ENCODE measurements at places on chromosomes 2 and 18. TPM values are rescaled to one million over a fixed set of nuclear protein-coding genes. Genes with fewer than 3 reads are reported as not detected.
A peak's percentile ranks its signal among the peaks of the same experiment; 100 is the strongest.

Gene MALT1
- 14.5 TPM for total RNA-seq

Gene SLC25A12
- total RNA-seq, result 31.1 TPM

Gene MYOM1
- 0.69 TPM for total RNA-seq

Gene ATP6V1B1
- total RNA-seq, result 11.9 TPM

Gene OSBPL6
- total RNA-seq, result 0.60 TPM

Gene BUB1
- 0.33 TPM for total RNA-seq

Gene ANKRD29
- 17.6 TPM for total RNA-seq

Gene CHRNG
- total RNA-seq, result not detected

Gene DES
- total RNA-seq, result 211 TPM

Gene ASNSD1
- 54.1 TPM for total RNA-seq

Gene RASGRP3
- 3.5 TPM for total RNA-seq

Gene SULT1C2
- 0.03 TPM for total RNA-seq

Gene SP5
- 0.30 TPM for total RNA-seq

Gene FAM98A
- 10.1 TPM for total RNA-seq

Gene MREG
- total RNA-seq, result 3.5 TPM

Gene ZAP70
- 2.0 TPM for total RNA-seq

- no peak for DNase-seq
Observed at GRCh38 chr18:6666012-6666685, 63.4 kb upstream of the ARHGAP28 start.

DNA sequence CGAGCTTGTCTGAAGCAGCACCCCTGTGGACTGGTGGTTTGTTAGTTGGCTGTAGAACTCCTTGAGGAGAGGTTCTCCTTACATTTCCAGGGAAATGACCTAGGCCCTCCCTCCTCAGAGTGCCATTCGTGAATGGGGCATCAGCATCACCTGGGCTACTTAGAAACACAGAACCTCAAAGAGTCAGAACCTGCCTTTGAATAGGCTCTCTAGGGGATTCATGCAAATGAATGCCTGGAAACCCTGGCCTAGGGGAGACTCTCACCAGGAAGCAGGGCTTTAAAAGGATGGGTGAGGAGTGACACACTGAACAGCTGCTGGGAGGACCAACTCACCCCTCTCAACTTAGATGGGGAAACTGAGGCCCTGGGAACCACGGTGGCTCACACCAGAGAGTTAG lies 2.1 kb upstream of the MOCOS start:
- no peak for DNase-seq

GRCh38 chr18:42707080-42707479 lies 408.4 kb downstream of the RIT2 start:
- DNase-seq, result no peak

GRCh38 chr2:106197878-106198277 lies 3.8 kb upstream of the UXS1 start:
- DNase-seq, result no peak

GRCh38 chr2:54569745-54570301 lies 113.7 kb downstream of the SPTBN1 start:
- DNase-seq, result no peak

DNA sequence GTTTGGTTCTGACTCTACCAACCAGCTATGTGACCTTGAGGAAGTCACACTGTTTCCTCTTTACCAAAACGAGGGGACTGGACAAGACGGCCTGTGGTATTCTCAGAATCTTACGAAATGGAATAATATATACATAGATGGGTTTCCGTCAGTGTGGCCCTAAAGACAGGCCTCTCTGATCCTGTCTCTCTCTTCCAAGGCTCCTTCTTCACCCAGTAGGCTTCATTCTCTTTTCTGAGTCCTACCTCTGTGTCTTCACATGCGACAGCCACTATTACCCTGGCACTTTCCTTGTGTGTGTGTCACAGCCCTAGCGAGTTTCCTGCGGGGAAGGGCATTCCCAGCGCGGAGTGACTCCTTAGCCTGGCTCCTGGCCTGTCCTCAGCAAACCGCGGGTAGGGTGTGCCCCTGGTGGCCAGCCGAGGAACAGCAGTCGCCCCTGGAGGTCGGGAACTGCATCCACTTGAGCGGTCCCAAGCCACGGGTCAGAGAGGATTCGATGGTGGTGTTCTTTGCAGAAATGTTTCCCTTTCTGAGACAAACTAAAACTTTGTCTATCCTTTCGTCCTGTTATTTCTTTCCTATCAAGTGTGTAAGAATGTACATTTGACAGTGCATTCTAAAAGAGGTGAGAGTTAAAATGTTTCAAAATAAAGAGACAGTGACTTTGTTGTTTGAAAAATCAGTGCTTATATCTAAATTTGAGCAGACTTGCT lies 63.3 kb downstream of the RAB31 start:
- peak; percentile 82 for DNase-seq

DNA sequence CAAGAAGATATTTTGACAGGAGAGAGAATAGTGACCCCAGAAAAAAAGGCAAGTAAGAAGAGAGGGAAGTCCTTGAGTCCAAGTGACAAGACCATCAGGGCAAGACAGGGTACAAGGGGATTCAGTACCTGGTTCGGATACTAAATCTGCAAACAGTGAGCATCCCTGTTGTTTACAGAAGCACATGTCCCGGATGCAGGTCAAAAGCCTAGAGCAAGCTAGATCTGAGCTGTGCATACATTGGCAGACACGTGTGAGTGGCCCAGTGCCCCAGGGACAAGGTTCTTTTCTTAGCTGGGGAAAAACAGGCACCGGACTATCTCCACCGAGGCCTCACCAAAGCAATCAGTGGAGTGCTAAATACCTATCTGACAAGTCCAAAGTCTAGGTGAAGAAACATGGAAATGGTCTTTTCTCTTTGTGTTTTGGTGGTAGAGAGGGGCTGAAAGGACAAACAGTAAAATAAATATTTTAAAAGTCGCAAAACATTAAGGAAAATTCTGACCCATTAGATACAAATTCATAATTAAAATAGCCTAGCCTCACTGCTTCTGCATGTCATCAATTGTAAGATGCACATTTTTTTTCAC lies 165.2 kb downstream of the SUCLG1 start:
- no peak for DNase-seq

DNA sequence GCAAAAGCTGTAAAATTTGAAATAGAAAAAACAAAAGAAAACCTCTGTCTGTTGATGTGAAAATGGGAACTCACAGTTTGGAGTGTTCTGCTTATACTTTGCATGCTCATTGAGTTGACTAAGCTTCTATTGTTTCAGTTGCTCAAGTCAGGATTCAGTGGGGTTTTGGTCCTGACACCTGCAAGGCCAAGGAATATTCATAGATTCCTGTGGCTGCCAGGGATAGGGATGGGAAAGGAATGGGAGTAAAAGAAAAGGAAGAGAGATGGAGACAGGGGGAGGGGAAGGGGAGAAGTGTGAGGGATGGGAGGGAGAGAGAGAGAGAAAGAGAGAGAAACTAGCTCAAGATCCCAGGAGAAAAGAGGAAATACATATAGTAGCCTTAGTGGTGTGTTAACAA lies 1.3 kb downstream of the CPS1 start:
- DNase-seq, result no peak

GRCh38 chr18:58447402-58448095 lies 181.3 kb downstream of the ALPK2 start:
- no peak for DNase-seq

DNA sequence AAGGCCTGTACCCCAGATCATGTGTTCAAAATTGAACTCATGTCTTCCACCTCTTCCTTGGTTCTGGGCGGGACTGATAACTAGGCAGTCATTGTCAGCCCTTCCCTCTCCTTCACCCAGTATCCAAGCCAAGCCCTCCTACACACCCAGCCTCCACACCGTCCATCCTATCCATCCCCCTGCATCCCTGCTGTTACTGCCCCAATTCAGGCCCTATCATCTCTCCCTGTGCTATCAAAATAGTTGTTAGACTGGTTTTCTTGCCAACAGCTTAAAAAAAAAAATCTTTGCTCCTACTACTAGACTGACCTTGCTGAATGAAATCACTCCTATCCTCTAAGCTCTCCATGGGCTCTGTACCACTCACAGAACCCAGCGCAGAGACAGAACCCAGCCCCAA lies 32.8 kb downstream of the TGFA start:
- no peak for DNase-seq

DNA sequence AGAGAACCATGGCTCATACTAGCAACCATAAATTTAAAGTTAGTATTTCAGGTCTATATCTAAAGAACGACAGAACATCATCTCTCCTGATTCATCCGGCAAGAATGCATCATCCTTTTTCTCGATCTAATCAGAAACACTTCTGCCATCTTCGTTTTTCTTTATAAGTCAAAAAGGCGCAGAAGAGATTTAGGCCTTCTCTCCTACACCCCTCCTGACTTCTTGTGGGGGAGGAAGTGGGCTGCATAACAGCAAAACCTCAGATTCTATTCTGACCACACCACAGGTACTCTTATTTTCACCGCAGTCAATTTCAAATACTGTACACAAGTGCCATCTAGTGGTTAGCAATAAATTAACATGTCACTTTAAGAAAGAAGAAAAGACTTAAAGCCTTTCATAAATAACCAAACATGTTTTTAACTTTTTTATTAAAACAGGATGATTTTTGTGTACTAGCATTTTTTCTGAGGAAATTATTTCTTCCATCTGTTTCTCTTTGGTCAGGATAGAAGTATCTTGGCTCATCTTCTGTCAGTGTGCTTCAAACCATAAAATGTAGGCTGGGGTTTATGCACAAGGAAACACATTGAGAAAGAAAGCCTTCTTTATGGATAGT lies 48.4 kb upstream of the PIK3C3 start:
- DNase-seq, result no peak

DNA sequence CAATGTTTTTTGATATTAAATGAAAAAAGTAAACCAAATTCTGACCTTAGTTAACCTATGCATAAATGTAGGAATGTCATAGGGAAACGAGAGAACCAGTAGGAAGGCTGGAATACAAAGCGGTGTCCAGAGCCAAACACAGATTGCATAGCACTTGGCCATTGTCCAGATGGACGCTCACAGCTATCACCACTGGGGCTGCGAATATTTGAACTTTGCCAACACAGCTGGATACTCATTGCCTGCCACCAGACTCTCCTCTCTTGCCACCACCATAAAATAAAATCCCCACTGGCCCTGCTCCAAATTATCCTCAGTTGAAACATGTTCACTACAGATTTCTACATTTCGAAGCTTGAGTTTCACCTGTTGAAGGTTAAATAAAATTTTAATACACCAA lies 159.3 kb upstream of the GULP1 start:
- peak; percentile 15 for DNase-seq

DNA sequence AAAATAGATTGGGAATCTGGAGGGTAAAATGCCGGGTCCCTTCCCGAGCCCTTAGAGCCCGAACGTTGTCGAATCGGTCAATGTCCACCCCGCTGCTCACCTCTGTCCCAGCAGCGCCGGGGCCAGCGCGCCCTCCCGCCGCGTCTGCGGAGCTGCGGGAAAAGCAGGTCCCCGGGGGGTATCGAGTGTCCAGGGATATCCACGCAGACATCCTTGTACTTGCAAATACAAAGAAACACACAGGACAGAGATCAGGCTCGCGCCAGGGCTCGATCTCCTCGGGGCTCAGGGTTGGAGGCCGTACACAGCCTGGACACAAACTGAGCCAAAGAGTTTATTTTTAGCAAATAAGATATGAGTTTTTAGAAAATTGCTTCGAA lies 2.3 kb upstream of the GATA6 start:
- DNase-seq, result peak; percentile 63

DNA sequence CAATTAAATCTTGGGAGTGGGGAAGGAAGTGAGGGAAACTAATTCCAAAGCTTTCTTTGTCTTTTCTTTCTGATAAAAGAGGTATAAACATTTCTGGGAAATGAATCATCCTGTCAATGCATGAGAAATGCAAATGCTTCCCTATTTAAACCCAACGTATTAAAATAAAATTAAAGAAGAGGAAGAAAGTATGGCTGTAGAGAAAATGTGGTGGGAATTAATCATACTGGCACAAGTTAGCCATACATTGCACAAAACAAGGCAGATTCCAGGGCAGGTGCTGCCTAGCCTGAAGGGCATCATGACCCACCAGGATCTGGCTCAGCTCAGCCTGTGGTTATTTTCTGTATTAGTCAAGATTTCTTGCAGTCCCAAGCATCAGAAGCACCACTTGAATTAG lies 338.0 kb downstream of the NYAP2 start:
- DNase-seq, result no peak

DNA sequence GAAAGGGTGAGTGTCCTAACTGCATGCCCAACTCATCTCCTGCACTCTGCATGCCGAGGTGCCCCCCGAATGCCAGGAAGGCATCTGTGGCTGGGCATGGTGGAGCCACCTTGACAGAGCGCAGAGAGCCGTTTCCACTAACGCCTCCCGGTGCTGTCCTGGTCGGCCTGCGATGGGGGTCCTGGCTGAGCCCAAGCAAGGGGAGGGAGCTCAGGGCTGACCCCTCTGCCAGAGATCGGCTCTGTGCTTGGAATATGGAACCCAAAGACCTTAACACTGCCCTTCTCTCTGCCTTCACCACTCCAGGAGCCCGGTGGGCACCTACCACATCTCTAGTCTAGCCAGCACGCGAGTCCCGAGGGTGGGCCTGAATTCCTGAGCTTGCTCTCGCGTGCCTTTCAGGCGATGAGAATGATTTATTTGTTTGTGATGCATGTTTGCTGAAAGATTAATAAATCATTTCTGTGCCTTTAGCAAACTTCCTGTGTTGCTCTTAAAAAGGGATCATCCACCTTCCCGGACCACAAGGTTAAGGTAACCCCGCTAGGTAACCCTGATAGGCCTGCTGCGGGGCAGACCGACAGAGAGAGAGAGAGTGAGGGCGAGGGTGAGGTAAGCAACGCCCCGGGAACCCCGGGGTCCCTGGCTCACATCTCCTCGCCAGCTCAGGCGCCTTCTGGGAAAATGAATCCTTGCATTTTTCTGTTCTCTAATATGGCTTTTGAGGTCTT lies 35.3 kb downstream of the PDIA6 start:
- no peak for DNase-seq

DNA sequence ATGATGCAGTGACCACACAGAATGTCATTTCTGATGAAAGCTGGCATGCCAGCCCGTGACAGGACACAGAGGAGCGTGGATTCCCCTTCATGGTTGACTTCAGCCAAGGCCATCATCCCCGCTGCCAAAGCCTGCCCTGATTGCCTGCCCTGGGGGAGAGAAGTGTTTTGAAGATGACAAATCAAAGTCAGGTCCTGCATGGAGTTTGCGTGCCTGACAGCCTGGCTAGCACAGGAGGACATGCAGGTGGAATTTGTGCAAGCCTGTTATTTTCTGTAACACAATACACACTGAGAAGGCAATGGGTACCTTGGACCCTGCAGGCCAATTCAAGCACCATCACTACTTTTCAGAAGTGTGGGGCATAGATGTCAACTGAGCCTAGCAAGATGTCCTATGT lies 5.4 kb upstream of the IL1R2 start:
- no peak for DNase-seq

DNA sequence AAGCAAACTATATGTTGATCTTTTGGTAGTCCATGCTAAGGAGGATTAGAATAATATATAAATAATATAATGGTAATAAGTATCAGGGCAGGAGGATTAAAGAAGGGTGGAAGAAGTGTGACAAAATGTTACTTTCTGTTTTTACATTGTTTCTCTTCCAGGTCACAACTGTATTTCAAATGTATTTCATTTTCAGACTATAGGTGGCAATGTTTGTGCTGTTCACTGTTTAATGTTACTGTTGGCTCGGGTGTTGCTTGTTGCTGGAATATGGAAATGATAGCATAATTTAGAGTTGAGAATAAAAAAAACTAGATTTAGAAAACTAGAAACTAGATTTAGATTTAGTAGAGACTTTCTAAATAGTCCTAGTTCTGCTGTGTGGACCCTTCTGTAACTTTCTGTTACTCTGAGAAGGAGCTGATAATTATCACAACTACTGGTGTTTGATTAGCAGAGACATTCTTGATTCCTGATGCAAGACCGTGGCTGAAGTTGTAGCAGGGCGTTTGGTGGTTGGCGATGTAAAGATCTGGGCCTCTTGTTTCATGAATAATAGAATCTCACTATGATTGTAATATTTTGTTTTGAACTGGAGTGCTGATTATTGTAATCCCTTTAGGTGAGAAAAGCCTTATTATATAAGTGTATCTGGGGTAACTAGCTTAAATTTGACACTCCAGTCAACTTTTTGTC lies 7.9 kb downstream of the NEDD4L start:
- no peak for DNase-seq

Measured in ovary (tissue), 10 donors.